ENCODE measurements at places on chromosomes 5 and 9.

- DNase-seq = no peak
- no peaks in the 10 kb centered on the region for H3K36me3 ChIP-seq
- H3K4me1 ChIP-seq = peaks cover 6% of the 10 kb centered on the region
- no peaks in the 10 kb centered on the region for H3K27me3 ChIP-seq
Measured at GRCh38 chr5:16844952-16845351, 91.1 kb downstream of the MYO10 start.

GRCh38 chr5:25006734-25007133 lies 362.0 kb upstream of the CDH10 start:
- no peaks in the 10 kb centered on the region for H3K27me3 ChIP-seq
- H3K4me3 ChIP-seq = no peak overlapping the region
- DNase-seq = no peak
- H3K4me1 ChIP-seq = no peaks in the 10 kb centered on the region
- no peaks in the 10 kb centered on the region for H3K36me3 ChIP-seq
- no peak overlapping the region for H3K27ac ChIP-seq

- H3K4me3 ChIP-seq = no peak overlapping the region
- no peak overlapping the region for H3K27ac ChIP-seq
- no peak for DNase-seq
- H3K4me1 ChIP-seq = peaks cover 6% of the 10 kb centered on the region
- no peaks in the 10 kb centered on the region for H3K27me3 ChIP-seq
Measured at GRCh38 chr5:143182901-143183820, 220.3 kb downstream of the NR3C1 start.

GRCh38 chr5:32604800-32605765 lies 19.7 kb downstream of the SUB1 start:
- no peak for DNase-seq
- no peak overlapping the region for H3K27ac ChIP-seq
- peaks cover 7% of the 10 kb centered on the region for H3K36me3 ChIP-seq
- no peaks in the 10 kb centered on the region for H3K4me1 ChIP-seq
- H3K4me3 ChIP-seq = no peak overlapping the region
- no peaks in the 10 kb centered on the region for H3K27me3 ChIP-seq

Data from kidney (tissue), 22 donors.